Activated T-cell treated with anti-CD3 and anti-CD28 coated beads, Interleukin-2, amount 50 U/mL, for 72 hours (primary cell): ENCODE measurements at places on chromosomes 2 and 18.

GRCh38 chr2:46547223-46548102 is 68.1 kb downstream of the TMEM247 start:
- H3K4me3 ChIP-seq: no peak overlapping the region
- peaks cover 2% of the 10 kb centered on the region for H3K36me3 ChIP-seq

- no peak for DNase-seq
- no peaks in the 10 kb centered on the region for H3K36me3 ChIP-seq
- no peak overlapping the region for H3K4me3 ChIP-seq
- H3K27ac ChIP-seq: no peak overlapping the region
- H3K4me1 ChIP-seq: no peaks in the 10 kb centered on the region
These were observed 27.4 kb downstream of the CDK15 start for GRCh38 chr2:201833781-201834180.

DNA sequence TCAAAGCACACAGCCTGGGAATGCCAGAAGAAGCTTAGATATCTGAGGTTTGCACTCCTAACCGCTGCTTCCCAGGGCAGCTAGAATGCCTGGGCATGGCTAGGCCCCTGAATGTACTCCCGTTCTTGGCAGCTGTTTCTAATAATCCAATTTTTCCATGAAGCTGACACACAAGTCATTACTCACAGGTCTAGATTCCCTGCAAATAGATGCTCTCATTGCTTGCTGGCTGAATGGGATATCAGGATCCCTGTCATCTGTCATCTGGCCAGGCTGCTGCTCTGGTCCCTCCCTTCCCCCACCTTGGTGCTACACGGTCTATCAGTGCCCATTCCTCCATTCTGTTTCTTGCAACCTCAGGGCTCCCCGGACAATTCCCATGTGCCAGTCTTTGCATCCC is 40.7 kb upstream of the TEX51 start:
- DNase-seq: no peak
- H3K4me3 ChIP-seq: no peak overlapping the region
- H3K27ac ChIP-seq: no peak overlapping the region
- H3K36me3 ChIP-seq: no peaks in the 10 kb centered on the region

GRCh38 chr2:105812180-105813044 is 67.7 kb downstream of the NCK2 start:
- DNase-seq: no peak
- H3K4me1 ChIP-seq: peaks cover 89% of the 10 kb centered on the region
- no peaks in the 10 kb centered on the region for H3K27me3 ChIP-seq
- peak overlapping the region; percentile 67 for H3K4me3 ChIP-seq

- peaks cover 23% of the 10 kb centered on the region for H3K4me1 ChIP-seq
- no peak for DNase-seq
- no peaks in the 10 kb centered on the region for H3K27me3 ChIP-seq
These were observed 26.0 kb upstream of the ANXA4 start for GRCh38 chr2:69715964-69716363.
